ENCODE measurements at places on chromosomes 6 and 20.

- DNase-seq: no peak
Observed at GRCh38 chr6:147621263-147621662, 112.8 kb downstream of the SAMD5 start.

DNA sequence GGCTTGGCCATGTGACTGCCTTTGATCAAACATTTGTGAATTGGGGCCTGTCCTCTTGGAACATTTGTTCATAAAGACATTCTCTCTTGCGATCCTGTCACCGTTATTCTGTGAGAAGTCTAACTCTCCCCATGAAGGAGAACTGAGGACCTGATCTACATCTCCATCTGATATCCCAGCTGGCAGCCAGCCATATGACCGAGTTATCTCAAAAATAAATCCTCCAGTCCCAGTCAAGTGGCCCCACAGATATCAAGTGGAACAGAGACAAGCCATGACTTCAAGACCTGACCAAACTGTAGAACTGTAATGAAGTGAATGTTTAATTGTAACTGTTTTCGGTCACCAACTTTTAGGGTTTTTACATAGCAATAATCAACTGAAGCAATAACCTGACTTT is 25.7 kb downstream of the SNX3 start:
- no peak for DNase-seq

DNA sequence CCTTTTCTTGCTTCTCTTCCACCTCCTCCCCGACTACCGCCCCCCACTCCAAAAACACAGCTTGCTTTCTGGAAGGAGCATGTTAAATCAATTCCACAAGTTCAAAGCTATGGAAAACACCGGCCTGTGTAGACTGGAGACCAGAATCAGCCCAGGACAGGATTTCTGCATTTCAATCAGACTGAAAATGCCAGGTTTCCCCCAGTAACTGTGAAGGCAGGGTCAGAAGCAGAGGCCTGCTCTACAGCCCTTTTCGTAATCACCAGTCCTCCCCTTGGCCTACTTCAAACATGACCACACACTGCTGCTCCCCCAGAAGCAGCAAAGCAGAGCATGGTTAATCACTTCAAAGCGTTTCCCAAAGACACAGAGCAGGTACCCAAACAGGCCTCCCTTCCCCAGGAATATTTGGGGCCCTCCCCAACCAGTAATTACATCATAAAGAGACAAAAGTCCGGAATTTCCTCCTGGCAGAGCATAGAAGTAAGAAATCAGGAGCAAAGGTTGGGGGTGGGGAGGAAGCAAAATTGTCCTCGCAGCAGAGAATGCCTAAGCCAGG is 38.4 kb downstream of the ZMYND8 start:
- no peak for DNase-seq

DNA sequence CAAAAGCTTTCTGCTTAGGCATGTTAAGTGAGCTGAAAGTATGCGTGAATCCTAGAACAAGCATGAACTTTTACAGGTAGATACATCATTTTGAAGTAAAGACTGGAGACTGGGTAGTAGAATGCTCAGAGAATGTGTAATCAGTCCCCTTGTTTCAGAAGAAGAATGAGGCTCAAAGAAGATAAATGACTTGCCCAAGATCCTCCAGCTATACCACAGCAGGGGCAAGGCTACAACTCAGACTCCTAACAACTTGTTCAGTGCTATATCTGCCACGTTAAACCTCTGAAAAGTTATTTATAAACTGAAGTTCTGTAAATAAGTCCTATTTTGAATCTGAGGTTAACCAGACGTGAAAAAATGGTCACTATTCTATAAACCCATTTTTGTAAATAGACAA is 2.9 kb downstream of the RIPOR2 start:
- DNase-seq: no peak

DNA sequence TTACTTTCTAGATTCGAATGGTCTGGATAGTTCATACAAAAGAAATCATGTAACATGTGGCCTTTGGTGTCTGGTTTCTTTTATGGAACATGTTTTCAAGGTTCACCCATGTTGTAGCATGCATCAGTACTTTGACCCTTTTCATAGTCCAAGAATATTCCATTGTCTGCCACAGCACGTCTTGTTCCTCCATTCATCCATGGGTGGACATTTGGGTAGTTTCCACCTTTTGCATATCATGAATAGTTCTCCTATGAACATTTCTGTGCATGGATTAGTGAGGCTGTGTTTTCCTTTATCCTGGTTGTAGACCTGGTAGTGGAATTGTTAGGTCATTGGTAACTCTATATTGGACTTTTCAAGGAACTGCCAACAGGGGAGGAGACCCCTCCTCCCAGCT is 31.7 kb downstream of the GSTA3 start:
- no peak for DNase-seq

GRCh38 chr6:28488916-28489365 is 26.7 kb downstream of the GPX6 start:
- DNase-seq: peak; percentile 72

- no peak for DNase-seq
Observed at GRCh38 chr20:14497004-14497403, 159.6 kb upstream of the FLRT3 start.

- peak; percentile 96 for DNase-seq
Observed at GRCh38 chr6:30769088-30769852, 24.9 kb upstream of the IER3 start.

- DNase-seq: no peak
Observed at GRCh38 chr6:33983721-33984465, 162.0 kb downstream of the GRM4 start.

- DNase-seq: no peak
Observed at GRCh38 chr20:4999788-5000187, 1.5 kb downstream of the SLC23A2 start.

GRCh38 chr6:14277405-14277930 is 159.9 kb downstream of the CD83 start:
- DNase-seq: no peak

GRCh38 chr6:101730954-101731353 is 337.4 kb downstream of the GRIK2 start:
- DNase-seq: no peak

- DNase-seq: no peak
Observed at GRCh38 chr20:23826541-23827021, at the start of gene CST2. Gene CST2 (minus strand): TSS chr20:23826729. CDS start chr20:23826660, 69 bp downstream.

- no peak for DNase-seq
Observed at GRCh38 chr6:18352001-18352400, 35.1 kb upstream of the RNF144B start.

GRCh38 chr20:62692801-62693523 is 15.7 kb upstream of the NTSR1 start:
- no peak for DNase-seq

- no peak for DNase-seq
Observed at GRCh38 chr6:22709803-22710202, 140.4 kb downstream of the HDGFL1 start.

- peak; percentile 36 for DNase-seq
Observed at GRCh38 chr6:7140631-7141378, 33.0 kb downstream of the RREB1 start.

DNA sequence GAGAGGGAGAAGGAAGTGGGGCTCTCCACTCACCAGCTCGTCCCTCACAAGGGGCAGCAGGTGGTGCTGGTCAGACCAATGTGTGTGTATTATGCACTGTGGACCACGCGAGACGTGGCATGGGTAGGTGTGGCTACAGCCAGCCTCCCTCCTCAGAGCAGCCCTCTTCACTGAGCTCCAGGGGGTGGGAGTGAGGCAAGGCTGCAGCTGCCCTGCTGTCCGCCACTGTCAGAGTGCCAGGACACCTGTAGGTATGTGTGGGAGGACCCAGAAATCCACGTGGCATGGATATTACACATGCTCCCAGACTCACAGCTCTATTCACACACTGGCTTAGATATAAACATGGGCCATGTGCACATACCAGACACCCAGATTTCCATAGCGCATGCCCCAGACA is 90.3 kb downstream of the VEGFA start:
- no peak for DNase-seq

DNA sequence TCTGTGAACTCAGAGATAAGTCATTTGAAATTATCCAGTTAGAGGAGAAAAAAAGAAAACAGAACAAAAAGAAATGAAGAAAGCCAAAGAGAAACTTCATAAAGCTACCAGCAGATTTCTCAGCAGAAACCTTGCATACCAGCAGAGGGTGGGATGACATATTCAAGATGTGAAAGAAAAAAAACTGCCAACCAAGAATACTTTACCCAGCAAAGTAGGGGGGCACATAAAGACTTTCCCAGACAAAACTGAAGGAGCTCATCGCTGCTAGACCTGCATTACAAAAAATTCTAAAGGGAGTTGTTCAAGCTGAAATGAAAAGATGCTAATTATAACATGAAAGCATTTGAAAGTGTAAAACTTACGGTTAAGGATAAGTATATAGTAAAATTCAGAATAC is 246.3 kb downstream of the FNDC1 start:
- DNase-seq: no peak

- DNase-seq: no peak
Observed at GRCh38 chr6:170160628-170161611, 130.0 kb downstream of the DLL1 start.

DNA sequence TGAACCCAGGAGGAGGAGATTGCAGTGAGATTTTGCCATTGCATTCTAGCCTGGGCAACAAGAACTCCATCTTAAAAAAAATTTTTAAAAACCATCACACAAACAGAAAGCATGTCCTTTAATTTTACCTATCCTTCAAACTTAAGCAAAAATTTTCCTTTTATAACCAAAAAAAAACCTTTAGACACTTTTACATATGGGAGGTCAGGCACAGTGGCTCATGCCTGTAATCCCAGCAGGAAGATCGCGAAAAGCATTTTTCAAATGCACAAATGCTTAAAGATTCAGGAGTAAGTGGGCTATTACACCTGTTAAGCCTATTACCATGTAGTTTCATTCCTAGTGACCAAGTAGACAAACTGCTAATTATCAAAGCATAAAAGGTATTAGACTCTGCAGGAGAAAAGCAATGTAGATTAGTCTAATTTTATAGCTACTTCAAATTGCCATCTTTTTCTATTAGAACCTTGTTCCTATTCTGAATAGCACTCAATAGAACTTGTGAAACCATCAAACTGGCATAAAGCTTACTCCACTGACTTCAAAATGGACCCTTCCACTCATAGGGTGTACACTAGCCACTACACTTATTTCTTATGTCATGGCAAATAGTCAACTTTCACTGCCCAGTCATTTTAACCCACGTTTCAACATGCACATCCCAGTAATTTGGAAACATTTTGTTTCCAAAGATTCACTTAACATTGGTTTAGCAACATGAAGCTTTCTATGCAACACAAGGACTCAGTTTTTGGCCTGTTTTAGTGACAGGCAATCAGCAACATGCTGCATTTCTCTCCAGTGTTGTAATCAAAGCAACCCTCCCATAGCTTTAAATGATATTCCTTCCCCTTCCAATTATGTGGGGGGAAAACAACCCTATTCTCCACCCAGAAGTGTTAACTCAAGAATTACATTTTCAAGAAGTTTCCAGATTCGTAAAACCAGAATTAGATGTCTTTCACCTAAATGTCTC is 4.0 kb downstream of the EEF1A1 start:
- no peak for DNase-seq

DNA sequence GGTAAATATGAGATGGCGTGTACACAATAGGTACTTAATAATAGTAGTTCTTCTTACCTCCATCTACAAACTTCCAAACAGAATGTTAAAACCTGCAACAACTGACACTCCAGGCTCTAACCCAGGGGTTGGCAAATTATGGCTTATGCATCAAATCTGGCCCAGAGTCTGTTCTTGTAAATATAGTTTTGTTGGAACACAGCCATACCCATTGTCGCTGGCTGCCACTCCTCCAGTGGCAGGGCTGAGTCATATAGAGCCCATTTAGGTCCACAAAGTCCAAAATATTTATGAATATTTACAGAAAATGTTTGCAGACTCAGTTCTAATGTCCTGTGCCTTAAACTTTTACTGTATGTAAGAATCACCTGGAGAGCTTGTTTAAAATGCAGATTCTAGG is 69.9 kb upstream of the BTBD3 start:
- no peak for DNase-seq

GRCh38 chr6:41467061-41467460 is 79.1 kb upstream of the FOXP4 start:
- no peak for DNase-seq

GRCh38 chr6:63280639-63281180 is 39.1 kb downstream of the LGSN start:
- DNase-seq: no peak

- DNase-seq: no peak
Observed at GRCh38 chr6:56525974-56526789, 116.5 kb downstream of the DST start.

DNA sequence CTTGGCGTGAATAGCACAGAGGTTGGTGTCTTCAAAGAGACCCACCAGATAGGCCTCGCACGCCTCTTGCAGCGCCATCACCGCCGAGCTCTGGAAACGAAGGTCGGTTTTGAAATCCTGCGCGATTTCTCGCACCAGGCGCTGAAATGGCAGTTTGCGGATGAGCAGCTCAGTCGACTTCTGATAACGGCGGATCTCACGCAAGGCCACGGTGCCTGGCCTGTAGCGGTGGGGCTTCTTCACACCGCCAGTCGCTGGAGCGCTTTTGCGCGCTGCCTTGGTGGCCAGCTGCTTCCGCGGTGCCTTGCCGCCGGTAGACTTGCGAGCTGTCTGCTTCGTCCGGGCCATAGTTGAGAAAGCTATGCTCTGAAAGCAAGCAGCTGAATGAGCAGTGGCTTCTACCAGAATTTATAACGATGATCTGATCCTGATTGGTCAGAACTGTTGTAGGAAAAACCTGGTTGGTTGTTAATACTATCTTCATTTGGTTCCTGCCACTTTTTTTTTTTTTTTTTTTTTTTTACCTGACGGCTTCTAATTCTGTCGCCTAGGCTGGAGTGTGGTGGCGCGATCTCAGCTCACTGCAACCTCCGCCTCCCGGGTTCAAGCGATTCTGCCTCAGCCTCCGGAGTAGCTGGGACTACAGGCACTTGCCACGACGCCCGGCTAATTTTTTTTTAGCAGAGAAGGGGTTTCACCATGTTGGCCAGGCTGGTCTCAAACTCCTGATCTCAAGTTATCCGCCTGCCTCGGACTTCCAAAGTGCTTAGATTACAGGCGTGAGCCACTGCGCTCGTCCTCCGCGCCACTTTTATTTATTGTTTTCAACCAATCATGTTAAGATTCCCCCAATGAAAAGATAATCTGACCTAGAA is 21.5 kb downstream of the OR2B2 start:
- peak; percentile 97 for DNase-seq

All from HCT116 (cell line).